ENCODE measurements at places on chromosomes 1 and 21.

DNA sequence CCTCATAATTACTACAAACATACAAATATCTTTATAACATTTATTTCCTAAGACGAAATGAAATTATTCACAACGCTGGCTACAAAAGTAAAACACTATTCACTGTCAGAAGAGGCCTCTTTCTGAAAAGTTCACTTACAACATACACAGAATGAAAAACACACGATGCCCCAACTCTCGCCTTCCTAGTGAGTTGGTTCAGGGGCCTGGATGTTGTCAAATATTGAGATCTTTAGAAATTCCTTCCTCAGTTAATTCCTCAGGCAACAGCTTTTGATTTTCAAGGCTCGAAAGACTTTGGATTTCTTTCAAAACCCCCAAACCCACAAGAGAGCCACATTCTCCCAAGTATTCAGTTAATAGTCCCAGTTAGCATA, 14.2 kb upstream of the KCNE1 start:
- DNase-seq, result no peak

GRCh38 chr1:245373131-245373530, 218.3 kb downstream of the KIF26B start:
- DNase-seq, result no peak

GRCh38 chr1:43856188-43856587, 77.4 kb upstream of the ARTN start:
- DNase-seq, result no peak

- DNase-seq, result no peak
Measured at GRCh38 chr1:3393024-3393986, 61.2 kb upstream of the ARHGEF16 start.

DNA sequence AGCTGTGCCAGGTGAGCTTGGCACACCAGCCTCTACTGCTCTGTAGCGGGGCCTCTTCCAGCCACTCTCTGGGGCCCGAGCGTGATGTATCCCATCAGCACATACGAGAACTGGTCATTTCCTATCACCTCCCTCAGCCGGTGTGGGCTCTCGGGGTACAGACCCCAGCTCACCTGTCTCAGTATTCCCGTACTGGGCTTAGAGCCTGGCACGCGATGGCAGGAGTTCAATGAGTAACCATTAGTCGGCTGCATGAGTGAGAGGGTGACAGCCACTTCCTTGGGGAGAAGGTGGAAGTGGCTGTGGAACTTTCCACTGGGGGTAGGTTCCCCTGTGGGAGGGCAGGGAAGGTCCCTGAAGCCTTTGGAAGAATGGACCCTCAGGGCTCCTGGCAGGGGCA, 46.1 kb downstream of the ECE1 start:
- no peak for DNase-seq

GRCh38 chr1:159882527-159882862, 17.5 kb downstream of the CFAP45 start:
- no peak for DNase-seq

GRCh38 chr1:17665054-17665453, 90.1 kb upstream of the ACTL8 start:
- no peak for DNase-seq

- DNase-seq, result no peak
Measured at GRCh38 chr21:41143596-41144325, 24.2 kb upstream of the BACE2 start.

DNA sequence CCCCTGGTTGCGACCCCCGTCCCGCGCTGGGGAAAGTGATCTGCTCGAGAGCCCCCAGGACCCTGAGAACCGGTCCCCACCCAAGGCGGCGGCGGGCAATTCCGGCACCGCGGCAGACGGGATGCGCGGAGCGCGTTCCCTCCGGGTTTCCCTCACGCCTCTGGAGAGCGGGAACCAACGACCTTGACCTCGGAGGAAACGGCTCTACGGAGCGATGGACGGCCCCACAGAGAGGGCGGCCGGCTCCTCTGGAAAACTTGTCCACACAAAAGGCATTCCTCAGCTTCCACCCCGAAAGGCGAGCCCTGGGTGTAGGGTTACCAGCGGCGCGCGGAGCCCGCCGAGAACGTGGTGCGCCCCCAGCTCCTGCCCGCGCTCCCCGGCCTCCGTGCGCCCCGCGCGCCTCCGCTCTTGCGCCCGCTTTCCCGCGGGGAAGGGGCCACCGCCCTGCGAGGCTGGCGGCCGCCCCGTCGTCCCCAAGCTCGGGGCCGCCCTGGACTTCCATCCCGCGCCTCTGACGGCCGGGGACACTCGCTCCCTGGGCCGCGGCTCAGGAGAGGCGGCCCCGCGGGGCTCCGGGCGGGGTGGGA, 391 bp upstream of the KIAA1614 start:
- DNase-seq, result no peak

GRCh38 chr1:20896826-20897225, 109.7 kb upstream of the HP1BP3 start:
- no peak for DNase-seq

DNA sequence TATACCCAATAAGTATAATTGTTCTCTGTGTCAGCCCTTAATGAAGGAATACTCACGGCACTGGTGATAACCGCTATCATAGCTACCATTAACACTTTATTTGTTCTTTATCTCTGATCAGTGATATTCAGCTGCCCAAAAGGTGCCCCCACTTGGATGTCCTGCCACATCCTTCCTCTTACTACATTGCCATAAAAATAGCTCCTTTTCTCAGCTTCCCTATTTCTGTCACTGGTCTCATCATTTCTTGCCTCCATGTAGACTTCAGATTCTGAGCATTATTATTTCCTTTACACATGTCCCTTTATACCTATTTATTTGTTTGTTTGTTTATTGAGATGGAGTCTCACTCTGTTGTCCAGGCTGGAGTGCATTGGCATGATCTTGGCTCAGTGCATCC, 2.7 kb upstream of the RAB29 start:
- no peak for DNase-seq

DNA sequence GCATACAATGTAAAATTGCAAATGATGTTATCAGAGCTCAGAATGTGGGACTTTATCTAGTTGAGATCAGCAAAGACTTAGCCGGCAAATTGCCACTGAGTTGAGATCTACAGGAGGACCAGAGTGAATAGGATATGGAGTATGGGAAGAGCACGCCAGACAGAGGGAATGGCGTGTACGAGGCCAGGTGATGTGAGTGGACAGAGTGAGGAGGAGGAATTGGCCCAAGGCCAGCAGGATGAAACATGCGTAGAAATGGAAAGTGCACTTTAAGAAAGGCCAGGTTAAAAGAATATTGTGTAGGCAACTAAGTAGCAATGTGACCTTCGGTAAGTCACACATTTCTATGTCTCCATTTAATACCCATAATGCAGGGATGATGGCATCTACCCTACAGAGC, 211.0 kb downstream of the ZP4 start:
- no peak for DNase-seq

DNA sequence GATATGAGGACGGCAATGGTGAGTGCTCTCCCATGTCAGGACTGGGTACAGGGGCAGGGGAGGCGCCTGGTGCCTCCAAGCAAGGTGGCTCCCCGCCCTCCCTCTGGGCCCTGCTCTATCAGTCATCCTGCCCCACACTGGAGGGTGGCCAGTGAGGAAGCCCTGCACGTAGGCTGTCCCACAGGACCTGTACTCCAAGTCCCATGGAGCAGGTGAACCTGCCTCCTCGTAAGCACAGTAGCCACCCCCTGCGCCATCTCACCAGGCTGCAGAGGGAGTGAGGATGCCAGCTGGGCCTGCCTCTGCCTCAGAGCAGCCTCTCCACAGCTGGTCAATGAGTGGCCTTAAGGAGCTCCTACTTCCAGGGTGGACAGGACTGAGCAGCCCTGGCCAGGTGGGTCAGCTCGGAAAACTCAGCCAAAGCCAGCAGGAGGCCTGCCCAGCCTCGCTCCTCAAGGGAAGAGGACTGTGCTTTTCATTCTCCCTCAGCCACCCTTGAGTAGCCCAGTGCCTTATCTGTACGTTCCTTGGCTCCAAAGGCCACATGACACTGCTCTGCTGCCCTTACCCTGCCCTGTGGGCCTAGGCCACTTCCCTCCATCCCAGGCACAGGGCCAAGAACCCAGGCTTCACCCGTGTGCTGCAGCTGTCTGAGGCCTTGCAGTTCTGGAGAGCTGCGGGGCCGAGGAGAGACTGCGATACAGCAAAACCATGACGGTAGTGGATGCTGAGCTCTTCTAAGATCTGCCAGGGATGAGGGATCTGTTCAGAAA, 39.6 kb downstream of the SLC45A1 start:
- DNase-seq, result no peak

DNA sequence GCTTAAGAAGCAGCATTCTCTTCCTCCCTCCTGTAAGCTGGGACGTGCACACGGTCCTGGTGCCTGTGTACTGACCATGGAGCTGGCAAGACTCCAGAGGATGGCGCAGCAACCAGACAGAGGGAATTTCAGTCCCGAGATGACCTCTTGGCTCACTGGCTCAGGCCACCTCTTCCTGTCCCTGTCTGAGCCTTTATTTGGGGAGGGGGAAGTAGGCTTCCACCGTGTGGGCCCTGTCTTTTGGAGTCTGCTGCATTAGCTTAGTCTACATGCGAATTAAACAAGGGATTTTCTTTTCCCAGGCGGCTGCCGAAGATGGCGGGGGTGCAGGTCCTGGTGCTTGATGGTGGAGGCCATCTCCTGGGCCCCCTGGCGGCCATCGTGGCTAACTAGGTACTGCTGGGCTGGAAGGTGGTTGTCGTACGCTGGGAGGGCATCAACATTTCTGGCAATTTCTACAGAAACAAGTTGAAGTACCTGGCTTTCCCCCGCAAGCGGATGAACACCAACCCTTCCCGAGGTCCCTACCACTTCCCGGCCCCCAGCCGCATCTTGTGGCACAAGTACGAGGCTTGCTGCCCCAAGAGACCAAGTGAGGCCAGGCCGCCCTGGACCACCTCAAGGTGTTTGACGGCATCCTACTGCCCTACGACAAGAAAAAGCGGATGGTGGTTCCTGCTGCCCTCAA, 10.2 kb downstream of the IL24 start:
- no peak for DNase-seq

DNA sequence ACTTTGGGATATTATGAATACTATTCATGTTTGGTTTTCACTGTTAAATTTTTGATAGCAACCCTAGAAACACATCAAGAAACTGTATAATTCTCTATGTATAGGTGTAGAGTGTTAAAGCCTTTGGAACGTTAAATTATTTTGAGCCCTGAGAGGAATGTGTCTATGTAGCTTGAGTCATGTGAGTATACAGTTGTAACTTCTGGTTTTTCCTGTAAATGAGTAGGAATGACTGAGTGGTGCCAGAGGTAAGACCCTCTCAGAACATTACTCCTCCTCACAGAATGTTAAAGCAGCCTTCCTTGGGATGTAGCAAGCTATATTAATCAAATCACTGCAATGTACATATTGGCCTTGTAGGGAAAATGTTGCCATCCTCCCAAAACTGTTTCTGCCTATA, 69.0 kb downstream of the C1orf21 start:
- no peak for DNase-seq

GRCh38 chr1:22816067-22816775, 105.6 kb downstream of the EPHB2 start:
- DNase-seq, result no peak

- no peak for DNase-seq
Measured at GRCh38 chr21:38599381-38599975, 101.2 kb upstream of the ERG start.

DNA sequence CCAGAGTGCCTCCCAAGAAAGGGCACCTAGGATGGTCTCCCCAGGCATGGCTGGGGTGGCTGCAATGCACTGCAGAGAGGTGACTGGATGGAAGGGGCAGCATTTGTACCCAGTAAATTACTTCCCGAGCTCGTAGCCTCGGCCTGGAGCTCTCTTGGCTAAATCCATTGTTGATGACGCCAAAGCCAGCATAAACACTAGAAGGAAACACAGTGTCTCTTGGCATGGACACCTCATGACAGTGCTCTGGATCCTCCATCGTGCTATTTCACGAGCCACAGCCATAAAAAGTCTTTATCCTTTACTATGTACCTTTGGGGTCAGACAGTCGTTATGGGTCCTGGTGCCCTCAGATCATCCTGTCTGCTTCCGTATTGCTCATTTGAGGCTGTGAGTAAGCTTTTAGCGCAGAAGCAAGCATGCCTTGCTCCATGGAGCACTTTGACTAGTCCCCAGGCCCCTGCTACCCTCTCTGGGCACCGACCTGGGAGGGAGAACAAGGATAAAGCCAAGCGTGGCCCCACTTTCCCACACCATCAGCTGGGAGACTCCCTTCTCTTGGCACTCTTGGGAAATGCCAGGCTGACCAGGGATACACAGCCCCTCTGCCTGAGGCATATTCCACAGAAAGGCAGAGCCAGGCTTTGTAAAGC, 10.3 kb upstream of the PRELP start:
- DNase-seq, result no peak

DNA sequence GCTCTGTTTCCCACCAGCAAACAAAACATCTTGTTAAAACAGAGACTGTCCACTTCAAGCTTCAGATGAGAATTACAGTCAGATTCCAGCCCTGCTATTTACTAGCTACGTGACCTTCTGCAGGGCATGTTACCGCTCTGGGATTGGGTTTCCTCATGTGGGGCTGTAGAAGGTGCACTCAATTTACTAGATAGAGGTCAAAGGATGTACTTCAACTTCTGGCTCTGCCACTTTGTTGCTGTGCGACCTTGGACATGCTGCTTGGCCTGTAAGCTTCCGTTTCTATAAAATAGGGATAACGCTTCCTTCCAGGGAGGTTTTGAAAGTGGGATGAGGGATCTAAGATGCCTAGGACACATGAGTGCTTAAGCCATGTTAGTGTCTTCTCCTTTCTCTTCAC, 46.0 kb upstream of the LRIG2 start:
- DNase-seq, result no peak

GRCh38 chr21:28827422-28827821, 165.3 kb downstream of the LTN1 start:
- no peak for DNase-seq

- DNase-seq, result no peak
Measured at GRCh38 chr21:16302851-16303282, 573.1 kb downstream of the USP25 start.

DNA sequence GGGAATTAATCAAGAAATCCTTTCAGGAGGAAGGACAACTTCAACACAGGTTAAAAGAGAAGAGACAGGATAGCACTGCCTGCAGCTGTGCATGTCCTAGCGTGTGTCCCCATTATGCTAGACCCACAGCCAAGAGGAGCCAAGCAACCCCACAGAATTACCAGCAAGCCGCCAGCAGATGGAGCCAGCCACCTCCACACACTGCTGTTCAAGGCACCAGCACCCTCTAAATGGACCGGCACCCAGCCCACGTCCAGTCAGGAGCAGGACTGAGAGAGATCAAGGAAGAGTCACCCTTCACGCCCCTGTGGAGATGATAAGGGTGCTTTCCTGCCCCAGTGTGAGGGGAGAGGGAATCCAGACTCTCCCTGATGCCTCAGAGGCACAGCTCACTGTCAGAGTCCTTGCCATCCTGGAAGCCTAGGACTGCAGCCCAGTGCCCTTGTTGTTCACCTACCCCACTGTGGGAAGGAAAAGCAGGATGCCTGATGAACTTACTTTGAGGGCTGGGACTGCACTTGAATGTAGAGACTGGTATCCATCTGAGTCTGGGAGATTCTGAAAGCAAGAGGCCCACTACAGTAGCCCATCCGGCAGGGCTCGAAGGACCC, 37.1 kb upstream of the CTTNBP2NL start:
- no peak for DNase-seq

- no peak for DNase-seq
Measured at GRCh38 chr1:190908691-190909090, 431.0 kb upstream of the BRINP3 start.
